ENCODE measurements at places on chromosomes 11 and 22.

DNA sequence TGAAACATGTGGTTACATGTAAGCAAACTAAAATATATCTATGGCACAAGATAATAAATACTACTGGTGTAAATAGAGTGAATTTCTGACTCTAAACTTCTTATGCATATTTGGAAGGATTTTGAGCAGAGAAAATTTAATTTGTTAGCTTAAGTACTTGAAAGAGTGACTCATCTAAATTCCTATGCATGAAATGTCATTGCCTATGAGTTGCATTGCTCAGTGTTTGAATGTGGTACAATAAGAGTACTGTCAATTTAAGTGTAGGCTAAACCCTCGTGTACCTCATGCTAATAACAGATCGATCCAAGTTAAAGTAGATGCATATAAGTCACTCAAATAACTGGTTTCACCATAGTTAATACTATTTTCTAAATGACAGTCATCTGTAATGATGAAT lies 5.3 kb upstream of the CARD18 start:
- no peak for DNase-seq

- DNase-seq: no peak
Observed at GRCh38 chr11:101907815-101908214, 7.0 kb upstream of the CEP126 start.

GRCh38 chr11:28099715-28100114 lies 8.2 kb downstream of the KIF18A start:
- no peak for DNase-seq

- DNase-seq: no peak
Observed at GRCh38 chr11:2902784-2903671, 17.5 kb upstream of the CDKN1C start.

DNA sequence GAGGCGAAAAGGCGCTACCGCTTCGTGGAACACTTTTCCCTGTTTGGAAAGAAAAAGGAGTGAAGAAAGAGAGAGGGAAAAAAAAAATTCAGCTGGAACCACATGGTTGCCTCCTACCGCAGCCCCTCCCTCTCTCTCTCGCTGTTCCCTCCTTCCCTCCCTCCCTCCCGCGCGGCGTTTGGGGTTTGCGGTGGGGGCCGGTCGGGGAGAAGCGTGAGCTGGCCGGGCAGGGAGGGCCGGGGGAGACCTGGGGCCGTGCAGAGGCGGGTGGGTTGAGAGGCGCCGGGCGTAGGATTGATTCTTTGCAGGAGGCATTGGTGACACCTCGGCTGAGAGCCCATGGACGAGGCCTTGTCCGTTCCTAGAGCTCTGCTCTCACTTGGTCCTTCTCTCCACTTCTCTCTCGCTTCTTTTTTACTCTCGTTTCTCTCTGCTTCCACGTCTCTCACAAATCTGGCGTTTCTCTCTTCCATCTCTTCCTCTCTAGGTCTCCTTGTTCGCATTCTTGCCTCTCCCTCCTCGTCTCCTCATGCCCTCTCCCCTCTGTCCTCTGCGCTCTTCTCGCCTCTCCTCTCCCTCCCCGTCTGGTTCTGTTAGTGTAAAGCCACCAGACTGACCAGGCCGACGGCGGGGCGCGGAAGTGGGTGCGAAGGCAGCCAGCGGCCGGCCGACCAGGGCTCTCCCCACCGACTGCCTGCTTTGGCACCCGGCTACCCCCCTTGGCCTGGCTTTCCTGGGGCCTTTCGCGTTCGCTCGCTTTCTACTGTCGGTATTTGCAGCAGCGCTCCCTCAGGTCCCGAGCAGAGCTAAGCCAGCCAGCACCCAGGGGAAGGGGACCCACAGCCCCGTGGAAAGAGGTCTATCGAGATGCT lies at the start of gene CLMP:
CLMP (minus strand) TSS at position 61 of the 872 bp plus-strand sequence. CDS start 308 bp downstream, outside the sequence.
- peak; percentile 80 for DNase-seq
